NCI-H510A (cell line): ENCODE measurements at places on chromosomes 3 and 15.

GRCh38 chr3:90062631-90063200, 955.3 kb downstream of the EPHA3 start:
- DNase-seq, result no peak

DNA sequence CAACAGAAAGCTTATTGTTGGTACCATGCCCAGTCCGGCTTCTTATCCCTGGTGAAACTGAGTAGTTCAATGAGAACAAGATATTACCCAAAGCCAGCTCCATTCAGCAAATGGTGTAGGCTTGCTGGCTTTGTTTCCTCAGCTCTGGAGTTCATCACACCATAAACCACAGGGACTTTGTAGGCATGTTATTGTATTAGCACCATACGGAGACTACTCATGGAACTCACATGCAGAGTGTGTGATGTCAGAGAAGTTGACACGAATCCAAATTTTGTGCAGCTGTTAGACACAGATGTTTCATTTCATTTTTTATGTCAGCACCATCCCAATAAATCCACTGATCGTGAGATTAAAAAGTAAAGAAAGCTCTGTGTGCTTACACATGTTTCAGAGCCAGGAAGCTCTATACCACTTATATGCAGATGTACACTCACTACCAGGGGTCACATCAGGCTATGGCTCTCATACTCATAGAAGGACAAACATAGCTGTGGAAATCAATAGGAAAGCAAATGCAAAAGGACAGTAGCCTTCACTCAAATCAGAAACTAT, 63.4 kb upstream of the LEKR1 start:
- DNase-seq, result no peak

DNA sequence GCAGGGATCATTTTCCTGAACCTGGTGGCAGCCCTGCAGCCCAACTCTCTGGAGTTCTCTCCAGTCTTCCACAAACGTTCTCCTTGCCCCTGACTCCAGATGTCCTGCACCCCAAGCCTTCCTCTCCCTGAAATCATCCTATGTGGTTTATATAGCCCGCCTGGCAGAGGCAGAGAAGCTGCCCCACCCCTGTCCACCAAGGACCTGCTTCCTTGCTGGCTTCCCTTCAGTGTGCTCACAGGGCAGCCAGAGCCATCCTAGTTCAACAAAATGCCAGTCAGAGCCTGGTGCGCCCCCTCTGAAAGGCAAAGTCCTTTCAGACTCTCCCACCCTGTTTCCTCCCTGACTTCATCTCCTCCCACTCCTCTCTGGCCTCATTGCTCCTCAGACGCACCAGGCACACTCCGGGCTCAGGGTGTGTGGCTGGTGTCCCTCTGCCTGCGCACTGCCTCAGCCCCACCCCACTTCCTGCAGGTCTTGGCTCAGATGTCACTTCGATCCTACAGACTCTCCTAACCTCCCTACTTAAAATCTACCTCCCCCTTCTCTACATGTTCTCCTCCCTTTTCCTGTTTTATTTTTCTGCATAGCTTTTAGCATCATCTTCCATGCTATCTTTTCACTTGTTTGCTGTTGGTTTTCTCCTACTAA, 5.9 kb downstream of the KBTBD13 start:
- no peak for DNase-seq

- no peak for DNase-seq
Observed at GRCh38 chr3:62999791-63000190, 124.6 kb upstream of the CADPS start.

DNA sequence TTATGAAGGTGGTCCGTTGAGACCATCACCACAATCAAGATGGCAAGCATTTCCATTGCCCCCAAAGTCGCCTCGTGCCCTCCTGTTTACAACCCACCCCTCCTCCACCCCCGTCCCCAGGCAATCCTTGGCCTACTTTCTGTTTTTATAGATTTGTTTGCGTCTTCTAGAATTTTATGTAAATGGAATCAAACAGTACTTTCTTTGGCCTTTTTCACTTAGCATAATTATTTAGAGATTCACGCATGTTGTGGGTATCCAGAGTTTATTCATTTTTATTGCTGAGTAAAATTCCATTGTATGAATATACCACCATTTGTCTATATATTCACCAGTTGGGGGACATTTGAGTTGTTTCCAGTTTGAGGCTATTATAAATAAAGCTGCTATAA, 66.6 kb downstream of the LSM3 start:
- no peak for DNase-seq

DNA sequence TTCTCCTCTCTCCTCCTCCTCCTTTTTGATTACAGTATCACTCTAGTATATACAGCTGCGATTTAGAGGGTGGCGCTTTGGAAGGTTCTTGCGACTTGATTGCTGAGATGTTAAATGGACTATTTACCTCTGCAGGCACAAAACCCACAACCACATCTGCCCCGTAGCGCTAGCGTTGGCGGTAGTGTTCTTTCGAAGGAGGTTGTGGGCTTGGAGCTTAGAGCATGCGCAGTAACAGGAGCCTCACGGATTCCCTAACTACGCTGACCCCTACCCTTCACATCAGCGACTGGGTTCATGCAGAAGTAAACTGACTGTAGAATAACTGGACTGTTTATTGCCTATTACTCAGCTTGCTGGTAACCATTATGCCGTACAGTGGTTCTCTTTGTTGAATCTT, 58.0 kb downstream of the CGGBP1 start:
- no peak for DNase-seq

GRCh38 chr3:53691349-53691748, 154.9 kb downstream of the CHDH start:
- DNase-seq, result no peak

DNA sequence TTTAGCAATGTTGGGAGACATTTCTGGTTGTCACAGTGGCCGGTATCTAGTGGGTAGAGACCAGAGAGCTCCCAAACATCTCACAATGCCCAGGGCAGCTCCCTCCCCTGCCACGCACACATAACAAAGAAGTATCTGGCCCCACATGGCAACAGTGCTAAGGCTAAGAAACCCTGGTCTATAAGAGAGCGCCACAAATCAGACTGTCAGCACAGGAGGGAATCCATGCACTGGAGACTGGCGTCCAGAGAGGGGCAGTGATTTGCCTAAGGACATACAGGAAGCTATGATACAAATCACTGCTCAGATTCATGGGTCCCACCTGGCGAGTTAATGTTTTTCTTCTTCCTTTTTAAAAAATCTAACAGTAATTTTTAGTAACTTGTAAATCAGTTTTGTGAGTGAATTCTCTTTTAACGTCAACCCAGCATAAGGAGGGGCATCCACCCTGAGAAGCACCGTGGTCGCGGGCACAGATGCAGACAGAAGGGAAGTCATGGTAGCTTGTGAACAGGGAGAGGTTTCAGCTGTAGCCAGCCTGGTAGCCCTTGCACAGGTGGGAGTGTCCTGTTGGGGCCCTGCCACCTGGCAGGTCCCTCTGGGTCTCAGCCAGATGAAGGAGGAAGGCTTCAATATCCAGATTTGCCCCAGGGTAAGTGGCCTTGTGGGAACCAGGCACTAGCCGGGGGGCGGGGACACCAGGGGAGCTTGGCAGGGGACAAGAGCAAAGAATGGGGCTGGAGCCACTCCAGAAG, 8.7 kb downstream of the ISG20 start:
- no peak for DNase-seq

- DNase-seq, result no peak
Observed at GRCh38 chr3:194314388-194315068, 36.6 kb downstream of the CPN2 start.

DNA sequence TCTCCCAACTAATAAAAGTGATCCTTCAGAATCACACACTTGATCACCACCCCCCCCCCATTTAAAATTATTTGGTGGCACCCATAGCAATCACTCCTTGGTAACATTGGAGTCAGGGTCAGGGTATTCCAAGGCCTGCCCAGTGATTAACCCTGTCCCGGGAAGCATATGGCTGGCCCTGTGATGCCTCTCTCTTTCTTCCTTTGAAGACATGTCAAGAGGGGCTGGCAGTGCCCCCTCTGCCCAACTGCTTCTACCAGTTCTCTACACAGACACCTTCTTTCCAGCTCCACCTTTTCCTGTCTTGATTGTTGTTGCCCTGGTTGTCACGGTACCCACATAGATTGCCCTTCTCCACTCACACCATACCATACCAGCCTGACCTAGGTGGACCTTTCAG, 30.9 kb upstream of the MANF start:
- no peak for DNase-seq

DNA sequence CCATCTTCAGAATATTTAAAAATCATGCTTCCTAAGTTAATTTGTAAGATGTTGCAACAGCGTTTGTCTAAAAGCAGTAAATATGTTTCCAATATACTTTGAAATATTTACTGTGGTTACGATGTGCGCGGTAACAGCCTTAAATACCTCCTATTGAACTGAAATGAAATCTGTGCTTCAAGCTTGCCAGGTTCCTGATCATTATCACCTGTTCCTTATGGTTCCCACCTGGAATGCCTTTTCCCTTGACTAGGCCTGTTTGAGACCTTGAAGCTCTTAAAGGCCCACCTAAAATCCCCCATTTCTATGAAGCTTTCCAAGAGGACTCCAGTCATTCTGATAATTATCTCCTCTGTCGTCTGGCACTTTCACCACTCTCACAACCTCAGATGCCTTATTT, 146.7 kb downstream of the NAALADL2 start:
- DNase-seq, result no peak

DNA sequence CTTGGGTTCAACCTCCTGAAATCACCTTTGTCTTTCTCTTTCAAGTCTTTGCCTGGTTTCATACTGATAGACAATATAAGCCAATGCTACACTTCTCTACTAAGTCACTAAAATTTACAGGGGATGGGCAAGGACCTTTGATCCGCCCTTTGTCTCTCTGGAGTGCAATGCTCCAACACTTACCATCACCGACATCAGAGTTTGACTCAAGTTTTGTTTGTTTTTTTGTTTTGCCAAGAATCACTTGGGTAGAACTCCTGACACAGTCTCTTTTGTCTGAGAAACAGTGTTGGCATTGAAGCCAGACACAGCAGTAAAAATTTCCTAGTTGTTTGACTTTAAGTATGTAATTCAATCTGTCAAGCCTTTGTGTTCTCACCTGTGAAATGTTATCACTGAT, 29.3 kb downstream of the NFKBIZ start:
- DNase-seq, result no peak

DNA sequence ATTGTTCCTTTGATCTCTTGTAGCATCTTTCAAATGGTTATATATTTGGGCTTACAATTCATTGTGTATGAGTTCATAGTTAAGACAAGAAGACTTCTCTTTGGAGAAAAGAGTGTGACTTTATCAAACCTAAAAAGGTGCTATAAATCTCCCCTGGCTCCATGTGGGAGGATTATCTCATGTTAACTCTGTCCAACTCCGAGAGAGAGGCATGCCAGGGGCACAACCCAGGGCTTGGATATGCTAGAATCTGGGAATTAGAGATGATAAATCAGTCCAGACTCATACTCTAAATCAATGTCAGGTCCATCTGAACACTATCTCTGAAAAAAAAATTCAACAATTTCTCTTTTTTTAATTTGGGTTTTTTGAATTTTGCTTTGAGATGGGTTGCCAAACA, 462.8 kb downstream of the TUSC7 start:
- DNase-seq, result no peak

DNA sequence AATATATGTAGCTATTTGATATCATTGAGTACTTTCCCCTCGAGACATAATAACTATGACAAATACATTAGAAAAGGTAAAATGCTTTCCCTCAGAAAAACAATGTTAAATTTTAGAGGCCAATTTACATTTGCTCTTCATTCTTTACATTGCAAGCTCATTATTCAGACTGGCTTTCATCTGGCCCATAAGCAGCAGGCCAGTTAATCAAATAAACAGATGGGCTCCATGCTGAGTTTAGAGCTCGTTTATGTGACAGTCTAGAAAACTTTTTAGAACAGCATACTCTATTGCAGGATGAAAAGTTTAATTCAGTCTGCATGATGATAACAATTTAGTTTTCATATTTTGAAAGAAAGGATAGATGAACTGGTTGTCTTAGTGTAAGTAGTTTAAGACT, 150.6 kb downstream of the DUT start:
- DNase-seq, result no peak

GRCh38 chr3:72100080-72100511, 315.1 kb upstream of the PROK2 start:
- DNase-seq, result no peak

DNA sequence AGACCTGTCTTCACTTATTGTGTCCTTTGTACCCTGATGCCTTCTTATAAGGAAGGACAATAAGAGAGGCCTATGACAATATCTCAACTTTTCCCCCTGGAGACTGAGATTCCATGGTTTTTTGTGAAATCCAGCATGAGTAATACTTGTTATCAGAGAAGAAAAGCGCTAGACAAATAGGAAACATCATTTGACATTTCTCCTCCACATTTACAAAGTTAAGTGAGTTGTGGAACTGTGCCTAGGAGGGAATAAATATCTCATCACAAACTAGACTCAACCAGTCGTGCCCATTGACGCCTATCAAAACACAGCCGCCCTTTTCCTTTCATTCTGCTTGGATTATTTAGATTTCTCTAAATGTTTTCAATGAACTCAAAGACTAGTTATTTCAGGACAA, 253.1 kb downstream of the MECOM start:
- no peak for DNase-seq

- DNase-seq, result no peak
Observed at GRCh38 chr15:87954793-87955192, 301.7 kb downstream of the NTRK3 start.

- no peak for DNase-seq
Observed at GRCh38 chr3:24773798-24774197, 279.1 kb upstream of the THRB start.

- DNase-seq, result no peak
Observed at GRCh38 chr3:124126436-124127023, 134.6 kb upstream of the ROPN1 start.

DNA sequence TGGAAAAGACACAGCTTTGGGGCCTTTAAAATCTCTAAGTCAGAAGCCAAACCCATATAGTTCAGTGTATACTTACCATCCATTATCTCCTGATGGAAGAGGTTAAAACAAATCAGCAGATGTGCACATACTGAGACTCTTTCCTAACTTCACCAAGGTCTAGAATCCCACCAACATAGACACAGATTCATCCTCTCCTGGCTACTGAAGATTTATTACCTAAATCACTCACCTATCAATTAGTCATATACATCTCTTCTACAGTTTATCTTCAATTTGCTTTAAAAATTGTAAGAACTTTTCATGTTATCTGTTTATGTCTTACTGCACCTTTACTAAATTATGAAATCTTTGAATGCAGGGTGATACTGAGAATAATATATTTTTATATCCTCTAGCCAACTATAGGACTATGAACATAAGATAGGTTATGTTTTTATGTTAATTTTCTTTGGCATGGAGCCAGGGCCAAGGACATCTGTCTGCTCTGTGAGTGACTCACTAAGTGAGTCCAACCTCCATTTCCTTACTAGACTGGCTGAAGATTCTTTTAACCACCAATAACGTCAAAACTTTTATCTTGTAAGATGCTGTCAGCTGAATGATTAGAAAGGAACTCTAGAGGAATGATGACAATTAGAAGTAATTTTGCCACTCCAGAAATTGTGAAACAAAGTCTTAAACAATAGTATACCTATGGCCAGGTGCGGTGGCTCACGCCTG, 397.6 kb downstream of the FOXP1 start:
- no peak for DNase-seq
